ENCODE measurements at places on chromosomes 1 and 21. TPM values are rescaled to one million over a fixed set of nuclear protein-coding genes. Genes with fewer than 3 reads are reported as not detected.

- DNase-seq, result peak; percentile 68
Observed at GRCh38 chr1:9331558-9332346, 39.1 kb downstream of the SPSB1 start.

- DNase-seq, result peak; percentile 75
Observed at GRCh38 chr1:67726224-67726623, 41.2 kb downstream of the GADD45A start.

DNA sequence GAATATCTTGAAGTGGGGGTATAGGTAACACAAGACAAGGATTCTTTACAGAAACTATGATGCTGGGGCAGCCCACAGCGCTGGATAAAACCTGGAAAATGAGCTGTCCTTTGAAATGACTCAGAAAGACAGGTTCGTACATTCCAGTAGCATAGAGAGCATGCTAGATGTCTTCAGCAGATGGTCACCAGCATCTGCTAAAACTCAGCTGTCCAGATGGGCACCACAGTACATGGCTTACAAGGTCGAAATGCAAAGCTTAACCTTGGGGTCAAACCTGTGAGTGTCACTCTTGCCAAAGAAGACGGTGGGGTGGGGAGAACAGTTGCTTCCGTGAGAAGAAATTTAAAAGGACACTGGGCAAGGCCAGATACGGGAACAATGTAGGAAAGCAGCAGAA, 41.3 kb upstream of the TRIM45 start:
- no peak for DNase-seq

The CNIH3 gene
- polyA plus RNA-seq, result 0.49 TPM

The ALDH9A1 gene
- 32.3 TPM for polyA plus RNA-seq

- no peak for DNase-seq
Observed at GRCh38 chr1:154992721-154993571, 440 bp upstream of the LENEP start.

GRCh38 chr1:213973129-213973528, 14.6 kb upstream of the PROX1 start:
- peak; percentile 59 for DNase-seq

- peak; percentile 86 for DNase-seq
Observed at GRCh38 chr1:209672705-209673630, 2.2 kb upstream of the G0S2 start.

DNA sequence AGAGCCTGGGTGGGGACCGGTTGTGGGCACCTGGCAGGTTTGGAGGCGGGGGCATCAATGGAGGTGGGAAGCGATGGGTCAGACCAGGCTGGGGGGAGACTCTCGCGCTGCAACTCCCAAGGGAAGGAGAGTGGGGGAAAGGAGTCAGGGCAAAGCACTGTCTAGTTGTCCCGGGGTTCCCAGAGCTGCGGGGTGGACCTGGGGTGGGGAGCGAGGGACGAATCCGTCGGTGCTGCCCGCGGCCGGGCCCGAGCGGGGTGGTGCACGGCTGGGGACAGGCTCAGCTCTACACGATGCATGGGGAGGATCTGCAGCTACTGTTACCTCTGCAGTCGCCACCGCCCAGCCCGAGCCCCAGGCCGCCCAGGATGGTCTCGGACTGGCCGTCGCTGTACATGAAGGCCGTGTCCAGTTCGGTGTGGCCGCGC, 427 bp downstream of the AKR7A2 start:
- no peak for DNase-seq

The SH3BGRL3 gene
- 543 TPM for polyA plus RNA-seq

- DNase-seq, result no peak
Observed at GRCh38 chr1:193356249-193356648, 169.8 kb upstream of the B3GALT2 start.

DNA sequence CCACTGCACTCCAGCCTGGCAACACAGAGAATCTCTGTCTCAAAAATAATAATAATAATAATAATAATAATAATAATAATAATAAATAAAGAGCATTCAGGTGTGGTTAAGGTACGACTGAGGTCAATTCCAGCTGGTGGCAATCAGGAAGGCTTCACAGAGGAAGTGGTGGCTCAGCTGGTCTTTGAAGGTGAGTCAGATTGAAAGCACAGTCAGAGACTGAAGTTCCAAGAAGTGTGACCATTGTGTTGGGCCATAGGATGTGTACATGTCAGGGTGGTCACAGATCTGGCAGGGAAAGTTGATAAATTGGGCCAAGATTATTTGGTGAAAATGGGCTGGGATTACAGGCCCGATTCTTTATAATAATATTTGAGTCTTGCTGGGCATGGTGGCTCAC, 31.0 kb upstream of the MED18 start:
- DNase-seq, result no peak

- no peak for DNase-seq
Observed at GRCh38 chr1:20632386-20632785, 872 bp upstream of the PINK1 start.

The IL20 gene
- 0.33 TPM for polyA plus RNA-seq

GRCh38 chr1:31881688-31882000, 56.5 kb downstream of the PTP4A2 start:
- no peak for DNase-seq

The TRIM58 gene
- polyA plus RNA-seq, result not detected

- no peak for DNase-seq
Observed at GRCh38 chr1:20323613-20323920, 32.9 kb downstream of the VWA5B1 start.

- no peak for DNase-seq
Observed at GRCh38 chr1:176670853-176671252, 207.9 kb downstream of the PAPPA2 start.

GRCh38 chr1:159931101-159931794, 5.9 kb upstream of the TAGLN2 start:
- DNase-seq, result no peak

- peak; percentile 95 for DNase-seq
Observed at GRCh38 chr1:109240158-109241152, 8.9 kb upstream of the CELSR2 start.

- no peak for DNase-seq
Observed at GRCh38 chr1:192518700-192519099, 56.9 kb upstream of the RGS1 start.

The MYBPH gene
- polyA plus RNA-seq, result not detected

- no peak for DNase-seq
Observed at GRCh38 chr21:46028573-46029091, 47.1 kb downstream of the COL6A1 start.

The IL12RB2 gene
- polyA plus RNA-seq, result 1.9 TPM

DNA sequence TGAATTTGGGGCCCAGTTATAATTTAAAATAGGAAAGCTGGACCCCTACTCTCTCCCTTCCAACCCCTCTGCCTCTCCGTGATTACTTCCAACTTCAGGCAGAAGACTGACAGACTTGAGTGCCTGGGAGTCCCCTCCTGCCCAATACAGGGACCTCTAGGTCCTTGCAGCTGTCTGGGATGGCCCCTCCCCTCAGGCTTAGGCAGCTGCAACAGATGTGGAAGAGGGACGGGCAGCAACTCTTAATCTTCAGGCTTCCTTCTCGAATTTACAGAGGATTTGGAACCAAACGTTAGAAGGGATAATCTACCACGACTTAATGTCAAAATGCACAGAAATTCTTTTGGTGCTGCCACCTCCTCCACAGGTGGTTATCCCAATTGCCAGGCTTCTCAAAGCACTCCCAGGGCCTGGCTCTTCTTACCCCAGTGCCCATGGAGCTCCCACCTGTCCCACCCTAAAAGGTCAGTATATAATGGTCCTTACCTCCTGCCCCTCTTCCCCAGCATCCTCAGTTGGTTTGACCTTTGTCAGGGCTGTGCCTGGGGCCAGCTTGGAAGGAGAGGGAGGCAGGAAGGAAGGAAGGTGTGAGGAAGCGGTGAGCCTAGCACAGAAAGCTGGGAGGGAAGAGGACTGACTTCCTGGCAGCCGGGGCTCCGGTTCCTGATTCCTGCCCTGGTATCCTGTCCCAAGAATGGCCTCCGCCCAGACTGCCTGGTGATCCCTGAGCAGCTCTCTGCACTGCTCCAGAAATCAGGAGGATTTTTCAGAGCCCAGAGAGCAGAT, 2.8 kb downstream of the PEA15 start:
- DNase-seq, result no peak

The MIXL1 gene
- 0.07 TPM for polyA plus RNA-seq

GRCh38 chr21:41169701-41170100, 1.7 kb downstream of the BACE2 start:
- DNase-seq, result peak; percentile 29

GRCh38 chr1:155125946-155126555, 1.6 kb upstream of the EFNA1 start:
- DNase-seq, result no peak

- DNase-seq, result no peak
Observed at GRCh38 chr1:101388904-101389546, 152.2 kb downstream of the S1PR1 start.

- no peak for DNase-seq
Observed at GRCh38 chr1:243227622-243228021, 27.5 kb downstream of the CEP170 start.
